ENCODE measurements at places on chromosomes 1 and 21.

- DNase-seq: no peak
These were observed 270.5 kb downstream of the GRIK3 start for GRCh38 chr1:36763771-36764170.

DNA sequence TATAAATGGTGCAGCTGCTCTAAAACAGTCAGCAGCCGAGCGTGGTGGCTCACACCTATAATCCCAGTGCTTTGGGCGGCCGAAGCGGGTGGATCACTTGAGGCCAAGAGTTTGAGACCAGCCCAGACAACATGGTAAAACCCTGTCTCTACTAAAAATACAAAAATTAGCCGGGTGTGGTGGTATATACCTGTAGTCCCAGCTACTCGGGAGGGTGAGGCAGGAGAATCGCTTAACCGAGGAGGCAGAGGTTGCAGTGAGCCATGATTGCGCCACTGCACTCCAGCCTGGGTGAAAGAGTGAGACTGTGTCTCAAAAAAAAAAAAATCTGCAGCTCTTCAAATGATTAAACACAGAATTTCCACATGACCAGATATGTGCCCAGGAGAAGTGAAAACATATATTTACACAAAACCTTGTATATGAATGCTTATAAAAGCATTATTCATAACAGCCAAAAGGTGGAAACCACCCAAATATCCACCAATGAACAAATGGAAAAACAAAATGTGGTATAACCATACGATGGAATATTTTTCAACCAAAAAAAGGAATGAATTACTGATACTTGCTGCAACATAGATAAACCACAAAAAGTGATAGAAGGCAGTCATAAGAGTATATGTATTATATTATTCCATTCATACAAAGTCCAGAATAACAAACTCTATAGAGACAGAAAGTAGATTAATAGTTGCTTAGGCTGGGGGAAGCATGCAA, 14.1 kb downstream of the EPS15 start:
- DNase-seq: no peak

GRCh38 chr1:53332186-53332564, 4.3 kb upstream of the LRP8 start:
- DNase-seq: no peak

DNA sequence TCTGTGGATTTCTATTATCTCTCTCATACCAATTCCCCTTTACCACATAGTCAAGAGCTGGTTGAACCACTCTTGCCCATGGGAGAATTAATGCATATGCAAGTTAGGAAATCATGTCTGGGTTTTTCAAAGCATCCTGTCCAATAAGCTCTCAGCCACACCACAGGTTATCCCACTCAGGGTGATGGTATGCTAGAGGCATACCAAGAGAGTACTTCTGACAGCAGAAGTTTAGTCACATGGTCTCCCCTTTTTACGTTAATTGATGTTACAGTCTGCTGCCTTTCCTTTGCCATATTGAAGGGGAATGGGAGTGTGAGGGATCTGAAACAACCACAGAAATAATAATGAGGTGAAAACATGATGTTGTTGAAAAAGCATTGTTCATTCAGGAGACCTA, 135.8 kb upstream of the PBX1 start:
- no peak for DNase-seq

DNA sequence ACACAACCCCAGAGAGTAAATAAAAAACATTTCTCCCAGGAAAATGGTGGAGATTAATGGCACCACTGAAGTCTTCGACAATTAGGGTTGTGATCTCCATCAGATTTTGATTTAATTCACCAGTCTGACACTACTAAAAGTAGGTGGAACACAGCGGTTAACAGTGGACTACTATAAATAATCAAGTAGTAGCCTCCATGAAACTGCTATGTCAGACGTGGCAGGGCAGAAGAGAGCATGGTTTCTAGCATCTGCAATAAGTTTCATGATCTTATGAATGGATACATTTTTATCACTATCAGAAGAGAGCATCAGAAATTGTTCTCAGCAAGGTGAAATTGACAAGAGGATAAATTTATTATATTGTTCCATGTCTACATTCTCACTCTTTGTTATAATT, 1706.6 kb downstream of the MRPL39 start:
- DNase-seq: no peak

- DNase-seq: no peak
These were observed 1.6 kb upstream of the NPHP4 start for GRCh38 chr1:5993556-5994491.

DNA sequence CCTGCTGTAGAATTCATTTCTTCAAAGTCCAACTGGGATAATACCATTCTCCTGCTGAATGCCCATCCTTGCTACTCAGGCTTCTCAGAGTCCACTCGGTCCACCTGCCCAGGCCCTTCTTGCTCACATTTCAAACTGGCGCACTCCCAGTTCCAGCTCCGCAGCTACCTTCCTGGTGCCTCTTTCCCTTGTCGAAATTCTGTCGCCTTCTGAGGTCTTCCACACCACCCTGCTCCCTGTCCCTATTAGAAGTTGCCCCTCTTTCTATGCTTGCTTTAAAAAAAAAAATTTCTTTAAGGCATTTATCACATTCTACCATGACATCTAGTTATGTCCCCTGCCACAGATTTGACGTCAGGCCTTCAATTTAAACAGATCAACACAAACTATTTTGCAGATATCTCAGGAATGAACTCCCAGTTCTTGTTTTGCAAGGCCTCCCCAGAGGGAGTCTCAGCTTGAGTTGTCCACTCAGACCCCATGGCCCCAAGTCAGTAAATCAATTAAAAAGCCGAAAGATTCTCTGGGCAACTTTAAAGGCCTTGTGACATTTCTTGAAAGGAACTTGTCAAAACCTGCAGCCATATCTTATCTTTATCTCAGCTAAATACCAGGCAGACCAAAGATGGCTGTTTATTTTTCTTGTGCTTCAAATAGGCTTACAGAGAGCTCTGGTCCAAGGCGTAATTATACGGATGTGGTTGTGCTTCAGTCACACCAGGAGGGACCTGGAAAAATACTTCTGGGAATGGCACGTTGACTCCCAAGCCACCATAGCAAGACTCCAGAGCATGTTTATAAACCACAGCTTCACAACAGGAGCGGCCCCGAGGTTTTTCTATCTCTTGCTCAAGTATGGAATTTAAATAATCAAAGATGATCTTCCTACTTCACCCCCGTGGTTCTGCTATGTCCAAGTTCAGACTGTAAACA, 2.2 kb downstream of the FAM89A start:
- DNase-seq: no peak

Measured in NCI-H2081 (cell line).